DMS 273 treated with DMSO at 0.1 percent for 48 hours (cell line): ENCODE measurements at places on chromosomes 11 and 22.

- DNase-seq = no peak
Measured at GRCh38 chr22:42500161-42500835, 19.3 kb downstream of the RRP7A start.

DNA sequence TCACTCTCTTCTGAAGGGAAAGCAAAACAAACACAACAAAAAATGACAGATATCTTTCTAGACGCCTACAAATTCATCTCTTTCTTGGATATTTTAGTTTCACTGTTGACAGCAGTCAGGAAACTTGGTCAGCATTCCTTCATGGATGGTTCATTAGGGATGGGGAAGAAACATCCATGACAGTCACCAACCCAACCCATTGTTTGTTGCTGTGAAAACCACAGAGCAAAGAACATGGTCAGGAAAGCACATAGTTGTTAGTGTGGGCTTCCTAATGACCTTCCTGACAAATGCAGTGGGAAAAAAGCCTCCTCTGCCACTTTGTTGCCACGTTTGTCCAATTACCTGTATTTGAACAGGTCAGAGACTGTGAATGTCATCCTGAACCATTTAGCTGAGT lies 139.8 kb upstream of the SNX19 start:
- no peak for DNase-seq

GRCh38 chr22:22410121-22410520 lies 98.4 kb downstream of the ZNF280B start:
- DNase-seq = peak; percentile 19

DNA sequence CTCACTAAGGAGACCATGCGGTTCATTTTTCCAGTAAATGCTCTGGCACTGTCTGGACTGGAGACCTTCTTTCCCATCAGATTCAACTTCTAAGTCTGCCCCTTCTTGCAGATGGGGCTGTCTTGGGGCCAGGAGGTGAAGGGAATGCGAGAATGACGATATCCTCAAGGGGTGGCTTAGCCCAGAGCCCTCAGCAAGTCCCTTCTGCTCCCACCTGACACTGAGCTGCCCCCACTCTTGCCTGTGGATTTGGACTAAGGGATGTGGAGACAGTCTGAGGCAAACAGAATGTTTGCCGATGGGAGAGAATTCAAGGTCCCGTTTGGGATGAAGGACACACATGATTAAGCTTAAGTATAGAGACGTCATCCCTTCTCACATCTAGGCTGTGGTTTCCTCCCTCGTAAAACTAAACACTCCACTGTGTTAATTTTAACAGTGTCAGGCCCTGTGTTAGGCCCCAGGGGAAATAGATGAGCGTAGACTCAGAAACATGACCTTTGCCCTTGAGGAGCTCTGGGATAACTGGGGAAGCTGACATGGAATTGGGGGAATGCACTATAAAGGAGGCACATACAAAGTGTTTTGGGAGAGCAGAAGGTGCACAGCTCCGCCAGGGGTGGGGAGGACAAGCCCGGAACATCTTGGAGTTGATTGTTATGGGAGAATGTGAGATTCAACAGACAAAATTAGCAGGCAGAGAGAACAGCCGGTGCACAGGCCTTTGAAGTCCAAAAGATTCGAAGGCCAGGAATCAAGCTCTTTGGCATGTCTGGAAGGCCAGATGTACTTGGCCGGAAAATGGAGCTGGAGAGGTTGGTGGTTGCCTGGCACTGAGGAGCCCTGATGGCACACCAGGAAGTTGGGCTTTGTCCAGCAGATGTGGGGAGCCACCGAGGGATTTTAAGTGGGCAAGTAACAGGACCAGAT lies 71.6 kb downstream of the ST3GAL4 start:
- DNase-seq = peak; percentile 36

GRCh38 chr22:37611207-37611606 lies 2.6 kb downstream of the GGA1 start:
- DNase-seq = no peak

DNA sequence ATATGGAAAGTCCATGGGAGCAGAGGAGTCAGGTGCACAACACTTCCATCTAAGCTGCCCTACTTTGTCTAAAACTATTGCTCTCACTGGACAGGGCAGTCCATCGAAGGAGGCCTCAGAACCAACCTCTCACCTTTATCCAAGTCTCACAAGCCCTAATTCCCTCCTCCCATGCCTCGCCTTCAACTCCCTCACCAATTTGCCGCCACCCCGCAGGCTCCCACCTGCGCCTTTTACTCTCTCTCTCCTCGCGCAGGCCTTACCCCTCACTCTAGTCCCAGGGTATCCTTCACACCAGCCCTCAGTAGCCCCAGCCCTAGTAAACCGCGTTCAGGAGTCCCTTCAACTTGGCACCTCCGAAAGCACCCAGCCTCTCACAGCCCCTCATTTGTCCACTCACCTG lies 451 bp downstream of the FHIP1B start:
- DNase-seq = no peak

- DNase-seq = no peak
Measured at GRCh38 chr11:1229471-1230120, 6.7 kb downstream of the MUC5B start.

GRCh38 chr11:69657911-69658625 lies 17.1 kb downstream of the LTO1 start:
- DNase-seq = no peak

DNA sequence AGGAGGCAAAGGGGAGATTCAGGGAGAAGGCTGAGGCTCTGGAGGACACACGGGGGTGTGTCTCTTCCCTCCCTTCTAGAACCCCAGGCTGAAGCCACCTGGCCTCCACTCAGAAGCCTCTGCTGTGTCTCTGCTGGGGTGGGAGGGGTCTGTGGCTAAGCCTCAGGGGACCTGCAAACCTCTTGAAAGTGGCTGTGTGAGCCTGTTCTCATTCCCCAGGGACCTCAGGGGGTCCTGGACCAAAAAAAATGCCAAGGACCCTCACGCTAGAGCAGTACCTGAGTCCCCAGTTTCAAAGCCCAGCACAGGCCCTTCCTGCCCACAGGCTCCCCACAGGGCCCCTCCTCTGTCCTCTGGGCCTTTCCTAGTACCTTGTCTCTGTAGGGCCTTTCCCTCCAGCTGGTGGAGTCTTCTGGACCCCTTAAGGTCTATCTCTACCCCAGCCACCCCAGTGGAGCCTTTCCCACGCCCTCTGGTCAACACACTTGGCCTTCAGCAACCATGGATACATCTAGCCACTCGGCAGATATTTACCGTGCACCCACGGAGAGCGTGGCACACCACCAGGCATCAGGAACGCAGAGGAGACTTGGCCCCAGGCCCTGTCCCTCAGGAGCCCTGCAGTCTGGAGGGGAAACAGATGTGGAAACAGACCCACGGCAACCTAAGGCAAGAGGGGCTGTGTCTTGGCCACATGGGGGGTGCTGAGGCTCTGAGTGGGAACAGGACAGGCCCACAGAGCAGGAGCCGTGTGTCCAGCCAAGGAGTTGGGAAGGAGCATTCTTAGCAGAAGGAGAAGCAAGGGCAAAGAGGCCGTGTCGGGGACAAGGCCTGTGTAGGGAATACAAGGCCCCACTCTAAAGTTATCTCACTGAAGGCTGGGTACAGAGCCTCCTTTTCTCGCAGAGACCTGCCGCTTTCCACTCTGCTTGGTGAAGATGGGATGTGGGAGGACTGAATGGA lies 18.5 kb downstream of the PLA2G6 start:
- DNase-seq = no peak

DNA sequence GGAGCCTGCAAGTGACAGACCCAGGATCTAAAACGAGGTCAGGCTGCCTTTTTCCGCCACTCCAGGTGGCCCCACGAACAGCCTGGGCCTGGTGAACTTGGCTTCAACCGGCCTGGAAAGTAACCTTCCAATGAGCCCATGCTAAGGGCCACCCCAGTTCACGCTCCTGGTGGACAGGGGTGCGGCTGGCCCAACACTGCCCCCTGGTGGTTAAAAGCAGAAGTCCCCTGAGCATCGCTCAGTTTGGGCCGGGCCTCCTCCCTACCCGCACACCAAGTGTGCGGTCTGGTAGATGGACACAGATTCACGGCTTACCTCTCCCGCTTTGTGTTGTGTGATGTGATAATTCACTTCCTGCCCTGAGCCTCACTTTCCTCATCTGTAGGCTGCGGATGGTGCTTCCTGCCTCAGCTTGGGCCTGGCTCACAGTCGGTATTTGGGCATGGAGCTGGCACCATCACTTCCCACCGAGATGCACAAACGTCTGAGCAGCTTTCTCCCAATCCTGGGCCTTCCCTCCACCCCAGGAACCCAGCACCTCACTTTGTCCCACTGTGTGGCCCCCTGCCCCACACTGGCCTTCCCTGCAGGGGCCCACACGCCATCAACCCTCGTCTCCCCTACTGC lies 13.7 kb upstream of the SEC14L3 start:
- DNase-seq = no peak

DNA sequence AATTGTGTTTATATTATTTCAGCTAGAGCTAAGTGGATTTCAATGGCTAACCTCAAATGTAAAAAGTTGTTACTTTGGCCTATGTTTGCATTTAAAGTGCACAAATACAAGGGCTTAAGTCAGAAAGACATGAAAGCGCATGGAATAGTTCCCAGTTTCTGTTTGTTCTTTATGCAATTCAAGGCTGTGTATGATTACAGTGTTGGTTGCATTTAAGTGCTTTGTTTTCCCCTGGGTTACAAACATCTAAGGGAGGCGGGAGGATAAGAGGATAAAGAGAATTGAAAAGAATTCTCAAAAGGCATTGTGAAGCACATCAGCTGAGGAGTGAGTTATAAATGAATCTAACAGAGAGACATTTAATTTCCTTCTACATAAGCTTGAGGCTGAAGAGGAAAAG lies 453.4 kb downstream of the NTM start:
- DNase-seq = no peak

DNA sequence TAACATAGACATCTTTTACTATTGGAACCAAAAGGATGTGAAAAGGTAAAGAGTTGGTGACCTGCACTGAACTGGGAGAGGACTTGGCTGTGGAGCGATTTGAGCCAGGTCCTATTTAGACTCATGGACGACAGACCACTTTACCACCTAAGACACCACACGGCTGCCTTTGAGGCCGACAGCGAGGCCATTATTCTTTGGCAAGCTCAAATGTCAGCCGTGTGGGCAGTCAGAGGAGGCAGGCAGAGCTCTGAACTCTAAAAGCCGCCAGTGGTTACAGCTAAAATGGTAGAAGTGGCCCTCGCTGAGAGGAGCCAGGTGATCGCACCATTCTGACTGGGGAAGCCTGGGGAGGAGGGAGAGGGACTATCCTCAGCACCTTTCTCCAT lies 50.5 kb downstream of the SCUBE1 start:
- DNase-seq = no peak

DNA sequence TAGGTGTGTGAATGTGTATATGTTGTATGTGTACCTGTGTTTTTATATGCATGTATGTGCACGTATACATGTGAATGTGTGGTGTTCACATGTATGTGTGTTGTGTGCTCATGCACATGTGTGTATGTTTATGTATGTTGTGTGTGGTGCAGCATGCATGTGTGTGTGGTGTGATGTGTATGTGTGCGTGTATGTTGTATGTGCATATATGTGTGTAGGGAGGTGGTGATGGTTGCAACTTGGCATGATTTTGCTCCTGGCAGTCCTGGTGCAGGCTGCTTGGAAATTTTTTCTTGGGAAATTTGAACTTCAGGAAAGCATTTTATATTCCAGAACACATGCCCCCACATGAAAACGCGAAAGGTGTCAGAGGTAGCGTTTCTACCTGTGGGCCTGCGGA lies 1177.8 kb downstream of the TBC1D22A start:
- no peak for DNase-seq

- peak; percentile 84 for DNase-seq
Measured at GRCh38 chr11:130522284-130522961, 74.0 kb downstream of the ADAMTS15 start.

- no peak for DNase-seq
Measured at GRCh38 chr22:45994491-45995404, 17.8 kb upstream of the WNT7B start.

- no peak for DNase-seq
Measured at GRCh38 chr11:36540998-36541397, 26.8 kb upstream of the RAG1 start.

GRCh38 chr11:47067401-47067800 lies 109.3 kb downstream of the ARFGAP2 start:
- no peak for DNase-seq

DNA sequence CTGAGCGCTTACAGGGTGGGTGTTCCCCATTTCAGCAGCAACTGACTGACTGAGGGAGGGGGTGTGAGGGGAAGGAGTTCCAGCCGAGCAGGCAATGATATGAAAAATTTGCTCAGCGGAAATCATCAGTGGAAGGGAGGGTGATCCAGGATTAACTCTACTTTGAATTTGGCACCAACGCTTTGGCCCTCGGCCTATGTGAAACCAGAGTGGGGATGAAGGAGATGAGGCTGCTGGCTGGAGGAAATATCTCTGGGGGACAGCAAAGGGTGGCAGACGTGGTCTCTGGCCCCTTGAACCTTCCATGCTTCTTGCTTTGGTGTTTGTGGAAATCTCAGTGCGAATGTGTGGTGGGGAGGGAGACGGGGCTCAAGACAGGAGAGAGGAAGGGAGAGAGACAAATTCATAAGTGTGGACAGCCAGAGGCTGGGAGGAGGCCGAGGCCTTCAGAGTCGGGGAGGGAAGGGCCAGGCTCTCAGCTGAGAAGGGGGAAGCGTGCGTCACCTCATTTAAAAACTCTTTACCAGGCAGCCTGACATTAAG lies 83.6 kb downstream of the FDX1 start:
- no peak for DNase-seq

DNA sequence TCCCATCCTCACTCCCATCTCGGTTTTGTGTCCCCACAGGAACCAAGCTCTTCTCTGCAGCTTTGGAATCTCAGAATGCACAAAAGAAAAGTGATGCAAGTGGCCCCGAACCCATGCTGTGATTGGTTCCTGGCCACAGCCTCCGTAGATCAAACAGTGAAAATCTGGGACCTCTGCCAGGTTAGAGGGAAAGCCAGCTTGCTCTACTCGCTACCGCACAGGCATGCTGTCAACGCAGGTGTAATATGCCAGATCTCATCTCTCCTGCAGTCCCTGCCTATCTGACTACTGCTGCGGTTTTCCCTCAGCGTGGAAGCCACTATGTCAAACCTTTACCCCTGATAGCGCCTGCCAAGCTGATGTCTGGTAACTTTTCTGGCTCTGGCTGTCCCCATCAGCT lies 200.5 kb upstream of the LRRC4C start:
- DNase-seq = no peak

GRCh38 chr11:82959987-82960778 lies 58.6 kb downstream of the DDIAS start:
- no peak for DNase-seq

DNA sequence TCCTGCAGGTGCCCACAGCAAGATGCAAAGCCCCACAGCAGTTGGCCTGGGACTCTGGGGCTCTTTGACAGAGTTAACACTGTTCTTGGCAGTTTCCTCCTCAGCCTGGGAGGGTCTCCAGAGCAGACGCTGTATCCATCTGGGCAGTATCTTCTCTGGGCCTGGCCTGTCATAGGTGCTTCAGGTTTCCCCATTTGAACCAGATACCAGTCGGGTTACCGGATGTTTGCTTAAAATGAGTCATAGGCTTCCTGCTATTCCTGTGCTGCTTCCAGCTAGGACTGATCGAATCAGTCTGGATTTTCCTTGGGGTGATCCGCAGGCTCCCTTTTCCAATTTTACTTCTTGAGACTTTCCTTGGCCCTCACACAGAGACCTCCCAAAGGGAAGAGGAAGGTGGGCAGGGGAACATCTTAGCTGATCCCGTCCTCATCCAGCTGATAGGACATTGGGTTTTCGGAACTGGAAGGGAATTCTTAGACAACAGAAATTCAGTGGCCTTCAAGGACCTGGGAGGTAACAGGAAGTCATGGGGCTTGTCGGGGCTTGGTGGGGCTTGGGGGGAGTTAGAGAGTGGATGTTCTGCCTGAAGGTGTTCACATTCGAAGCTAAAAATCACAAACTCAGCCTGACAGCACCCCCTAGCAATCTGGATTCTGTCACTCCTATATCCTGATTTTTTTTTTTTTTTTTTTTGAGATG lies 2.4 kb upstream of the RANGAP1 start:
- DNase-seq = no peak

GRCh38 chr11:79980916-79981315 lies 540.1 kb upstream of the TENM4 start:
- no peak for DNase-seq
